ENCODE measurements at places on chromosomes 11 and 22.

GRCh38 chr22:32877196-32877595 is 75.7 kb downstream of the TIMP3 start:
- DNase-seq: no peak

GRCh38 chr11:128731041-128731663 is 37.3 kb downstream of the FLI1 start:
- DNase-seq: no peak

- no peak for DNase-seq
Measured at GRCh38 chr11:117670443-117670842, 126.6 kb downstream of the DSCAML1 start.

- DNase-seq: no peak
Measured at GRCh38 chr11:7759010-7759409, 37.7 kb downstream of the OR5P2 start.

DNA sequence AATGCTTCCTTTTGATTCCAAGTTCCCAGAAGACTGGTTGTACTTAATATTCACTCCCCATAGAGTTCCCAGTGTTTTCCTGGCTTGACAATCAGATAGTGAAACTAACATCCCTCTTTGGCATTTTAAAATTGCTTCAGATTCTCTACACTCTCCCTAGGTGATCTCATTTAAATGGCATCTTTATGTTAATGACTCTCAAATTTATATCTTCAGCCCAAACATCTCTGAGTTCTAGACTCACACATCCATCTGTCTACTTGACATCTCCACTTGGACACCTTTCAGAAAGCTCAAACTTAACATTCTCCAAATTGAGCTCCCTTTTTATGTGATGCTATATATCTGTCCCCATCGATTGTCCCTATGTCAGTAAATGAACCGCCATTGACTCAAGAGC is 232.0 kb downstream of the NTM start:
- DNase-seq: no peak
